Activated CD4-positive, CD25-positive, alpha-beta regulatory T cell (primary cell): ENCODE measurements at places on chromosomes 13 and 19.

GRCh38 chr13:73440296-73440895 lies 381.6 kb downstream of the KLF5 start:
- no peak for DNase-seq

DNA sequence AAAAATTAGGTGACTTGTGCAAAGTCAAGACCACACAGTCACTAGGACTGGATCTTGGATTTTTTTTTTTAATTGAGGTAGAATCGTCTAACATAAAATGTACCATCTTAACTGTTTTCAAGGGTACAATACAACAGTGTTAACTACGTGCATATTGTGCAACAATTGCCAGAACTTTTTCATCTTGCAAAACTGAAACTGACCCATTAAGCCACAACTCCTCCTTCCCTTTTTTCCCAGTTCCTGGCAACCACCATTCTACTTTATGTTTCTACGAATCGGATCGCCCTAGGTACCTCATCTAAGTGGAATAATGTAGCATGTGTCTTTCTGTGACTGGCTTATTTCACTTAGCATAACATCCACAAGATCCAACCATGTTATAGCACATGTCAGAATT lies 37.5 kb upstream of the POMP start:
- DNase-seq: no peak

GRCh38 chr19:35775046-35775297 lies 392 bp upstream of the ARHGAP33 start:
- no peak for DNase-seq

GRCh38 chr19:54673222-54673621 lies 10.4 kb downstream of the LILRB4 start:
- DNase-seq: no peak

- no peak for DNase-seq
These were observed 1.1 kb downstream of the METTL21C start for GRCh38 chr13:102693776-102694175.

DNA sequence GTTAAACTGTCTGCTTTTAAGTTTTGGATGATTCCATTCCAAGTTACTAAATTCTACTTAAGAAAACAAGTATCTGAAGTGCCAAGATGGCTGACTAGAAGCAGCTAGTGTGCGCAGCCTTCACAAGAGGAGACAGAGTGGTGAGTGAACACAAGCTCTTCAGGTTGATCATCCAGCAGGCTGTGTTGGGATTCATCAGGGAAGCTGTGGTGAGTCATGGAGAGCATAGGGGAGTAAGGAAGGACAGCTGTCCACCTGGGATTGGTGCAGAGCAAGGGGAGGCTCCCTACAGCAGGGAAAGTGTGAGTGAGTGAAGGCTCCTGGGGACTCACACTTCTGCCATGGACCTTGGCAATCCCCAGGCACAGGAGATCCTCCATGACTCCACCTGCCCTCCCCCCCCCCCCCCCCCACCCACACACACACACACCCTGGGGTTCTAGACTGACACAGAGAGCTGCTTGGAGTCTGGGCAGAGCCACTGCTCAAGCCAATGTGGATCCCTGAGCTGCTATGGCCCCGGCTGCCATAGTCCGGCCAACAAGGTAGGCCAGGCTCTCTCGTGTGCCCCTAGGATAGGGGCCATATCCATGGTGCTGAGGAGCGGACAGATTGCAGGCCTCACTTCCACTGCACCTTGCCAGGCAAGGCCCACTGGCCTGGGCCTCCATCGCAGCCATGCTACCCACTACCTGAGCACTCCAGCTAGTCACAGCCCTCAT lies 23.5 kb downstream of the SLC25A15 start:
- no peak for DNase-seq

DNA sequence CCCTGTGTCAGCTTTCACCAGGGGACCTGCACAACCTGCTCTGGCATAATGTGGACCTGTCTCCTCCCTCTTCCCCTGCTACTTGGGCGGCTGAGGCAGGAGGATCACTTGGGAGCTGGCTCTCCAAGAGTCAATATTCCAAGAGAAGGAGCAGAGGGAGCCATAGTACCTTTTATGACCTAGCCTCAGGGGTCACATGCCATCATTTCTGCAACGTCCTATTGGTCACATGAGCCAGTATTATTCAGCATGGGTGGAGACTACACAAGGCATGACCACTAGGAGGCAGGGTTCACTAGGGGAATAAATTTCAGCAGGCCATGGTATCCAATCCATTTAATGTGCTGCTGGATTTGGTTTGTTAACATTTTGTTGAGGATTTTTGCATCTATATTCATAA lies 12.0 kb upstream of the SHFL start:
- no peak for DNase-seq

- no peak for DNase-seq
These were observed 7.0 kb downstream of the SLC1A6 start for GRCh38 chr19:14972676-14973075.

DNA sequence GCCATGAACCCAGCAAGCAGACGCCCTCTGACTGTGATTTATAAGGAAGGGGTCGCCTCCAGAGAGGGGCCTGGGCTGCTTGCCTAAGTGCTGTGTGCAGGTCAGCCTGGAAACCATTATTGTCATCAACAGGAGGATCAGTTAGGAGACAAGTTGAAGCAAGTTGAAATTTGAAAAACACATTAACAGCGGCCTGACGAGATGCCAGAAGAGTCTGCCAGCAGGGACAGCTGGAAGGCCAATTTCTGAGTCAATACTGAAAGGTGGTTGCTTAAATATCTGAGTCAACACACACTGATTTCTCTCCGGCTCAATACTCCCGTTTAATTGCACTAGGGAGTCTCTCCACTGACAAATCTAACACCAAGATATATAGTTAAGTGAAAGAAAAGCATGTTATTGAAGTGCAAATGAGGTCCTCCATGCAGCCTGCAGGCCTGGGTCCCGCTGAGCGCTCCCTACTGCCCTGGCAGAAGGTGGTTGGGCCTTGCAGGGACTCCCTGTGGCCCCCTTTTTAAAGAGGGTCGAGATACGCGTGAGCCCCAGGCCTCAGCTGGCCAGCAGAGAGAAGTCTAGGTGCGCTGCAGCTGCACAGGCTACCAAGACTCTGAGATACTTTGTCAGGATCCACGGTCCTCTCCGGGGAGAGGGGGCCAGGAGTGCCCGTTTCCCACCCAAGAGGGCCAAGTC lies 91.1 kb downstream of the RNASEH2B start:
- DNase-seq: no peak
